Activated CD4-positive, alpha-beta T cell treated with anti-CD3 and anti-CD28 coated beads for 4 hours (primary cell): ENCODE measurements at places on chromosomes 13 and 19.

- DNase-seq, result no peak
Observed at GRCh38 chr19:7792281-7792680, 29.2 kb downstream of the CLEC4M start.

GRCh38 chr19:48955308-48955958, 758 bp downstream of the BAX start:
- no peak for DNase-seq

DNA sequence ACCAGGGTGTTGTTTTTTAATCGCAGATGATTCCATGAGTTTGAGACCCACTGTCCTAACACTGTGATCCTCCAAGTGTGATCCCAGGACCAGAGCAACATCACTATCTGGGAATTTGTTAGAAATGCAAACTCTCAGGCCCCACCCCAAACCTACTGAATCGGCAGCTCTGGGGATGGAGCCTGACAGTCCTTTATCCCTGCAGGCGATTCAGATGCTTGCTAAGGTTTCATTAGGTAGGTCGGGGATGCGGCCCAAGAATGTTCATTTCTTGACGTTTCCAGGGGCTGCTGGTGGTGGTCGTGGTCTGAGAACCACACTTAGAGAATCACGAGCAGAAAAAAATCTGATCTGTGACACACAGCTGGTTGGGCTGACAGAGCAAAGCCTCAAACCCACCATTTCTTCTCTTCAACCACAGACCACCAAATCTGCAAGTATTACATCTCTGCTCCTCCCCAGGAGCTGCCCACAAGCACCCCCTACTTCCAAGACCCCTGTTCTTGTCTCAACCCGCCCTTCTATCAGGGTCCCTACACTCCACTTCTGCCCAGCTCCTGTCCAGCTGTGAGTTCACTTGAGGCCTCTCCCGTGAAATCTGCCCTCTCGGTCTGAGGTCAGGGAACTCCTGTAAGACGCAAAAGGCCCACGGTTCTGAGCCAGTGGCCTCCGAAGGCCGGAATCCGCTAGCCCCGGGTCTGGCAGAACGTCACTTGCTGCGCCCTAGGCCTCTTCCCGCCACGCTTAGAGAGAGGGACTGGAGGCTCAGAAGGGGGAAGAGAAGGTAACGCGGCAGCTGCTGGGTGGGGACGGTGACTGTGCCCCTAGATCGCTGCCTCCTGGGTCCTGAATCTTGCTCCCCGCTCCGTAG, 1.1 kb upstream of the FARP1 start:
- DNase-seq, result no peak

- no peak for DNase-seq
Observed at GRCh38 chr13:109366525-109366924, 419.9 kb downstream of the IRS2 start.

DNA sequence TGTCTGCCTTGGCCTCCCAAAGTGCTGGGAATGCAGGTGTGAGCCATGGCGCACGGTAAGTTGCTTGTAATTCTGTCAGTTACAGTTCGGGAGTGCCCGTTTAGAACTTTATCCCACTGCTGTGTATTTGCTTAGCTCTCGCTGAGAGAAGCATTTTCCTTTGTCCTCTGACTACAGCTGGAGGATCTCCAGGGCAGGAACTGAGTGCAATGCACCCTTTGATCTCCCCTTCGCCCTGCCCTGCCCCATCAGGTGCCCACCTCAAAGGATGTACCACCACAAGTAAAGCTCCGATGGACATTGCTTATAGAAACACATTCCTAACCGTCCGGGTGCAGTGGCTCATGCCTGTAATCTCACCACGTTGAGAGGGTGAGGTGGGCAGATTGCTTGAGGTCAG, 6.5 kb downstream of the BRME1 start:
- no peak for DNase-seq

- DNase-seq, result no peak
Observed at GRCh38 chr13:33904431-33904830, 86.5 kb downstream of the RFC3 start.

- DNase-seq, result no peak
Observed at GRCh38 chr13:106472621-106473020, 62.8 kb downstream of the EFNB2 start.

GRCh38 chr13:58729361-58729760, 1097.8 kb downstream of the PCDH17 start:
- no peak for DNase-seq

GRCh38 chr19:45547965-45548609, 36.5 kb downstream of the OPA3 start:
- no peak for DNase-seq

DNA sequence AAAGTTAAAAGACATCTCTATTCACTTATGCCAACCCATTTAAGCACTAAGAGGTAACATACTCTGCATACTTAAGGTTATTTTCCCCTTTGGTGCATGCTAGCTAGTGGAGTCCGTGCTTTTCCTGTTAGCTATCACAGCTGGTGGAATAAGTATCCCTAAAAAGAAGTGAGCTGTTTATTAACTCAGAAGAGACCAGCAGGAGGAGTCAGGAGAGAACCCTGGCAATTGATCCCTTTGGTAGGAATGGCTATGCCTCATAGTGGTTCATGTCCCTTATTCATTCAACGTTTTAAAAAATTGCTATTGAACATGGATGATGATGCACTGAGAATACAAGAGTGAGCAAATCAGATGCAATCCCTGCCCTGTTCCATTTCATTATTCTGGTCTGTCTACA, 12.4 kb upstream of the NEK5 start:
- no peak for DNase-seq

GRCh38 chr13:18944501-18945068, 237.0 kb downstream of the TUBA3C start:
- no peak for DNase-seq

GRCh38 chr19:4059891-4060620, 6.6 kb downstream of the ZBTB7A start:
- peak; percentile 43 for DNase-seq

GRCh38 chr19:8308891-8309291, 733 bp upstream of the CD320 start:
- DNase-seq, result no peak

DNA sequence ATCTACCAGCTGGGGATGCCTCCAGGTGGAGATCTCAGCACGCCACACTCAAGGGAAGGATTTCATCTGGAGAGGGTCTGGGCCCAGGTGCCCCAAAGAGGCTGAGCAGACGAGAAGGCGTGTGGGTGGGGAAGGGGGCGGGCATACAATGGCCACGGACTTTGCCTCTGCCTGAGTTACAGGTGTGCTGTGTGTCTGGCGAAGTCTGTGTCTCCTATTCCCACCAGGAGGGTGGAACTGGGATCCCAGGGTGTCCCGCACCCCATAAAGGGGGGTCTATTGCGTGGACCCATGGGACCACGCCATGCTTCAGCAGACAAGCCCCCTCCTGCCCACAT, 3.6 kb downstream of the TLE2 start:
- DNase-seq, result no peak

GRCh38 chr19:13964776-13965175, 12.5 kb downstream of the DCAF15 start:
- DNase-seq, result no peak

GRCh38 chr13:41552031-41552430, 94.7 kb downstream of the RGCC start:
- no peak for DNase-seq

DNA sequence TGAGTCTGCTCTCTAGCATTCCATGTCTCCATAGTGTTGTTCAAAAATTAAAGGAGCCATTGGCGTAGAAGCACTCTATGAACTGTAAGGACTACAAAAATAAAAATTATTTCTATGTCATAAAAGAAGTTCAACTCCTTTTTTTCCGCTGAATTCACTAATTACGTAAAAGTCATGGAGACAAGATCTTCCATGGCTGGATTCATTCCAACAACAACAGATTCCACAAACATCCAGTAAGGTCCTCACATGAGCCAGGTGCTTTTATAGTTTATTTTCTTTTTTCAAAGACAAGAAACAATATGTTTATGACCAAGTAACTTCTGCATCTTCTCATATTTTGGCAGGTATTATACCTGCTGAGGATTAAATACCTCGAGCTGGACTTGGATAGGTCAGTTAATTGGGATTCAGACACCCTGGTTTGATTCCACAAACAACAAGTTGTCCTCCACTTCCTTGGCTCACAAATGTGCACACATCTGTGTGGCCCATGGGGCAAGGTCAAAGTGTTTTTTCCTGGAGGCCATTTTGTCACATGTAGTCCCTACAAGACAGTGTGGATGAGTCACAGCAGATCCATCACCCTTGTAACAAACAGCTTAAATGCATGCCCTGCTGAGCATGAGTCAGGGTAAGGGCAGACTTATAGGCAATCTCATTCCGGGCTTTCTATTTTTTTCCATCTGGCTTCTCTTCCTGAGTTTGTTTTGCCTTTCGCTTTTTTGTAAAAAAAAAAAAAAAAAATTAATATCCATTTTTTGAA, 475.6 kb downstream of the COG6 start:
- peak; percentile 29 for DNase-seq

- DNase-seq, result no peak
Observed at GRCh38 chr13:72258340-72258981, 391.5 kb upstream of the DACH1 start.

- DNase-seq, result no peak
Observed at GRCh38 chr13:21359855-21360254, 99.2 kb downstream of the ZDHHC20 start.

DNA sequence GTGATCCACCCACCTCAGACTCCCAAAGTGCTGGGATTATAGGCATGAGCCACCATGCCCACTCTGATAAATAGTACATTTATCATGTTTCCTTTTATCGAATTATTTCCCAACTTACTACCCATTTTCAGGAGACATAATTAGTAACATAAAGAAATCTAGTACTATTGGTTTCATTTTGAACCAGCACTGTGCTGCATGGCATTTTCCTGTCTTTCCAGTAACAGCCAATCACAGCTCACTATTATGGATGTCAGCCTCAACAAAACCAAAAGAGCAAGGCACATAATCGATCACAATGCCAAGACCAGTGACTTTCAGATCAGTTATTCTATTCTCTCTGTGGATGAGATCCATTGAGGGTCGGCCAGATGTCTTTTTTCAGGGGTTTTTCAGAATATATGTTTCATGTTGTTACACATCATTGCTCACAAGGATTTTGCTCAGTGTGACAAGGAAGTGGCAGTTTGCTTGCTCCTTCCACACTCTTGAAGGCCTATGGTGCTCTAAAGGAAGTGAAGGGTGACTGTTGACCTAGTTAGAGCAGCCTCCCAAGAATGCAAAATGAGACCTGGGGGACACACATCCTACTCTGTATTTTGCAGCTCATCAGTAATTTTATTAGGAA, 233.4 kb downstream of the KCNRG start:
- DNase-seq, result no peak

- no peak for DNase-seq
Observed at GRCh38 chr13:100347968-100348367, 240.6 kb downstream of the GGACT start.

- no peak for DNase-seq
Observed at GRCh38 chr13:105790923-105791322, 744.5 kb downstream of the EFNB2 start.

DNA sequence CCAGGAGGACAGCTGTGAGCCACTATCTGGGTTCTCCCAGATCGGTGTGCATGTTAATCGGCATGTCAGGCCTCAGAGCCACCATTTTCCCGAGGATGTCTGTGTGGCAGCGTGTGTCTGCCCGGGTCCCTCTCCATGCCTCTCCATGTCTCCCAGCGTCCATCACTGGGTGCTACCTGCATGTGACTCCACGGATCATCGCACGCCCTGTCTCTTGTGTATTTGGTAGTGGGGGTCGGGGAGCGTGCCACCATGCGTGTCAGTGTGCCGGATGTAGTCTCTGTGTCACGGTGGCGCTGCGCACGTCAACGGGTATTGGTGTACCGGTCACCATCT, 5.9 kb downstream of the NFIX start:
- no peak for DNase-seq

- no peak for DNase-seq
Observed at GRCh38 chr13:99827011-99827772, 144.4 kb downstream of the ZIC5 start.

GRCh38 chr19:56245121-56245740, 27.3 kb upstream of the EDDM13 start:
- DNase-seq, result no peak

- peak; percentile 35 for DNase-seq
Observed at GRCh38 chr19:57099199-57099661, 20.6 kb upstream of the USP29 start.
